ENCODE measurements at places on chromosomes 3 and 15. TPM values are rescaled to one million over a fixed set of nuclear protein-coding genes. Genes with fewer than 3 reads are reported as not detected.

- DNase-seq: peak; percentile 31
Measured at GRCh38 chr15:45704329-45705249, 69.8 kb downstream of the SQOR start.

The SMCO1 gene
- not detected for total RNA-seq

GRCh38 chr3:125003859-125004595 lies 51.8 kb downstream of the HEG1 start:
- no peak for DNase-seq

The EOMES gene
- total RNA-seq: not detected

DNA sequence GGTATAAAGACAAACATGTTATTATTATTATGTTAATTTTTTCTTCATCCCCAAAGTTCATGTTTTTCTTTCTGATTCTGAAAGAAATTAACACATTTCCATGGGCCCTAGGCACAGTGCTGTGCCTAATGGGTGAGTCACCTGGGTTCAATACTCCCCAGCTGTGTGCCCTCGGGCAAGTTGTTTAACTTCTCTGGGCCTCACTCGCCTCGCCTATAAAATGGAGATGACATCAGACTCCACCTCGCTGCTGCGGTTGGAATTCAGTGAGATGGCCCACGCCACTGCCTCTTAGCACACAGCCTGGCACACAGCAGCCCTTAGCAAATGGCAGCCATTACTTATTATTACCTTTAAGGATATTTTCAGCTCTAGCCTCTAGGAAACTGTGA lies 22.6 kb downstream of the DNASE1L3 start:
- DNase-seq: no peak

GRCh38 chr3:120113128-120114116 lies 19.2 kb upstream of the GSK3B start:
- peak; percentile 91 for DNase-seq

GRCh38 chr3:57797701-57798487 lies 41.8 kb downstream of the SLMAP start:
- DNase-seq: no peak

GRCh38 chr3:185532901-185533300 lies 19.5 kb downstream of the LIPH start:
- DNase-seq: no peak

DNA sequence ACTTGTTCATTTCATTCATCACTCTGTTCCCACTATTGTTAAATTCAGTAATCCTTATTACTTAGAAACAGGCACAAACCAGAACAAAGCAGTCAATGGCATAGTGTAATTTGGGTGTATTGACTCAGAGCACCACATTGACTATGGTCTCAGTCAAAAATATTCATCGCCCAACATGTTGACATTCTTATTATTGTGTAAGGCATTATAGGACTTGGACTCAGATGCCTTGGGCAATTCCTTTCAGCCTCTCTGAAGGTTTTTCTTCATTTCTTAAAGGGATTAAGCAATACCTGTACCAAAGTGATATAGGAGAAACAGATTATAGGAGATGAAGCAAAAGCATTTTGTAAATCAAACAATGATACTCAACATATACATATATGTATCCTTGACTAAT lies 114.7 kb upstream of the BHLHE40 start:
- DNase-seq: peak; percentile 50

DNA sequence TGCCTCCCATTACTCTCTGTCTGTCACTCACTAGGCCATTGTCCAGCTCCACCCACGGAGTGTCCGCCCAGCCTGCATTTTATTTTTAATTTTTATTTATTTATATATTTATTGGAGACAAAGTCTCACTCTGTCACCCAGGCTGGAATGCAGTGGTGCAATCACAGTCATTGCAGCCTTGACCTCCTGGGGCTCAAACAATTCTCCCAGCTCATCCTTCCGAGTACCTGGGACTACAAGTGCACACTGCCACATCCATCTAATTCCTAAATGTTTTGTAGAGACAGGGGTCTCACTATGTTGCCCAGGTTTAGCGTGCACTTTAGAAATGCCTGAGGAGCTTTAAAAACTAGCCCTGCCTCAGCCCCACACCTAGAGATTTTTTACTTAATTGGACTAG lies 141.5 kb downstream of the LIPC start:
- DNase-seq: no peak

DNA sequence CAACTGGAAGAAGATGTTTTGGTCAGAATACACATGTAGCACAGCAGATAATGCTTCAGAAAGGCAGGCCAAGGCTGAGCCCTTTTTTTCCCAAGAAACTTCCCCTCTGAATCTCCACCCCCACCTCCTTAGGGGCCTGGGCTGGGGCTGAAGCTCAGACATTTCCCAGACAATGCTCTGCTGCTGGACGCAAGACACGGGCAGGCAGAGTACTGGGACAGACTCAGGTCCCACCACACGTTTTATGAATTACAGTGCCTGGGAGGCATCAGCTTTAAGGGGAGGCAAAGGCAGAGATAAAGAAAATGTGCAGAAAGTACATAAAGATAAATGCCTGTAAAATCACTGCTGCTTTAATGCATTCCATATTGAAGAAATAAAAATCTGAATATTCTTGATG lies 479.4 kb downstream of the ERC2 start:
- DNase-seq: no peak

GRCh38 chr3:149382518-149382917 lies 5.1 kb upstream of the TM4SF1 start:
- peak; percentile 19 for DNase-seq

The SEMA6D gene
- 7.1 TPM for total RNA-seq

- peak; percentile 90 for DNase-seq
Measured at GRCh38 chr3:53040351-53040820, 5.5 kb downstream of the SFMBT1 start.

DNA sequence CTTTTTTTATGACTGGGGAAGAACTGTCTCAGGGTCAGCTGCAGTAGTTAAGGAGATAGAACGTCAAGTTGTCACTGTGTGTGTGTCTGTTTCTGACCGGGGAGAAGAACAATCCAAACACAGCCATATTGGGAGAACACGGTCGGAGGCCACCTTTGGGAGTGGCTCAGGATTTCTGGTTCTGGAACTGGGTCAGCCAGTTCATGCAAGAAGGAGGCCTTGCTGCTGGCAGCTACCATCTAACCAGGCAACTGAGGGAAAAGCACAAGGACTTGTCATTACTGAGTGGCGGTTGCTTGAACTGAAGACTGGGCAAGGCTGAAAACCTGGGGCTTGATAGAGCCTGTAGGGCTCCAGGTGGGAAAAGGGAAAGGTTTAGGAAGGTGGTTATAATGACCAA lies 24.6 kb downstream of the GLDN start:
- DNase-seq: no peak

DNA sequence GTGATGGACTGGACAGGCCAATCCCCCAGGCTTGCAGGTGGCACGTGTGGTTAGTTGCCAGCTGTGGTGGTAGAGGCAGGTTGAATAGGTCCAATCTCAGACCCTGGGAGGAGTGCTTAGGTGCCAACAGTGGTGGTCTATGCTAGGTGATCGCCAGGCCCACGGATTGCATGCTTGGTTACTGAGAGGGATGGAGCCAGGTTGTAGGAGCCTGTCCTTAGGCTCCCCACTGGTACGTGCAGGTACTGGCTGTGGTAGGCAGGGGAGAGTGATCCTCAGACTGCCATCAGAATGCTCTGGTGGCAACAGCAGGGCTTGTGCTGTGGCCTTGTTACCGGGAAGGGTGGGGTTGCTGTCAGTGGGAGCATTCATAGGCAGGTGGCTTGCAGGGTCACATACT lies 44.7 kb downstream of the NCK1 start:
- no peak for DNase-seq

DNA sequence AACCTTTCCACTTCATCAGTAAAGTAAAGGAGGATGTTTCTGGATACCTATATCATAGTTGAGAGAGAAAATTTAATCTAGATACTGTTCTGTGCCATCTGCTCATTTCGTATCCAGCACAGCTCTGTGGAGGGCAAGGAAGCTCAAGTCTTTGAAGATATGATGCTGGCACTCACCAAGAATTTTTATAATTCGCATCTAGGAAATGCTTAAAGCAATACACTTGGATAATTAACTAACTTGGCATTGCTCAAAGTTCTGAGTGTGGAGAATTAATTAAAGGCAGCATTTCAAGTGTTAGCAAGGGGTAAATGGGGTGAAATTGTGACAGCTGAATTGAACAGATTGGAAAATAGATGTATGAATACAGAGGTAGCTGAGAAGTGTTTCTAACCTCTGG lies 213.2 kb downstream of the KCNMB2 start:
- no peak for DNase-seq

DNA sequence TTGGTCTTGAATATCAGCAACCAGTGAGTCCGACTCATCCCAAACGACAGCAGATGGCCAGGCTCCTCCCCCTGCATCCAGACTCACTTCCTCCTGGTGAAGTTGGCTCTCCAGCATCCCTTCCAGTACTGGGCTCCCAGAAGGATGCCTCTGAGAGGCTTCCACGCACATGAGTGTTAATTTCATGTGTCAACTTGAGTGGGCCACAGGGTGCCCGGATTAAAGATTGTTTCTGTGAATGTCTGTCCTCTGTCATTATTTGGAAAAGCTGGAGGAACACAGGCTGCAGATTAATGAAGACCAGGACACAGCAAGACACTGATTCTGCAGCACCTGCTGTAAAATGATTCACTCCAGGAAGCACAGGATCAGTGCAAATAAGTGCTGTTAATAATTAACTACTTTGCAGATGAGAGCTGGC lies 99.8 kb downstream of the ATP10A start:
- peak; percentile 61 for DNase-seq

DNA sequence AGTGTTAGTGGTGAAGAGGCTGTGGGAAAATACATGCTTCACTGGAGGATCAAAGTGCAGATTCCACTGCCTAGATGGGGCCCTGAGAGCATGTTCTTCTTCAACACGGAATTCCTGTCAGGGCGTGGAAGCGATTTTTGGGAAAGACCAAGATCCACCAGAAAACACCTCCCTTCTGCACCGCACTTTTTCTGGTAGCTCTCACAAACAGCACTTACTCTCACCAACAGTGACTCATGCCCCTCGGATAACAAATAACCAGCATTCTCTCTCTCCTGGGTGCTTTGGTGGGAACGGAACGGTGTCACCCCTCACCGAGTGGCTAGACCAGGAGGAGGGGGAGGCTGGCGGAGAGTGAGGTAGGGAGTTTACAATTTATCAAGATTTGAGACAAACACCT lies 40.1 kb downstream of the ADAMTSL3 start:
- peak; percentile 87 for DNase-seq

DNA sequence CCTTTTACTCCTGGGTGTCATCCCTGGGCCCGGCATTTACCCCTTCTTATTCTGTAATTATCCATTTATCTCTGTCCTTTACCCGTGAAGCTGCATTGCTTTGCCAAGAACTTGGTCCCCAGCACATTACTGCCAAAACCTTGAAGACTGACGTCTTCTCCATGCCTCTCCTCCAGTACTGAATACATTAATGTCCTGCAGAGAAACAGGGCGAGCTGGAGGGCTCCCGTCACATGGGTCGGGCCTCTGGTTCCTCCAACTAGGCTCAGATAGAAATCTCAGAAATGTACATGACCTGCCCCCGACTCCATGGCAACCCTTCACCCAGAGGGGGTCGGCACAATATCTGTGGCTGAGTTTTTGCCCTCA lies 445 bp downstream of the EFCAB12 start:
- DNase-seq: no peak

The DGKG gene
- total RNA-seq: 0.15 TPM

The IL20RB gene
- total RNA-seq: 0.35 TPM

The ABCC5 gene
- 12.0 TPM for total RNA-seq

The TAGLN3 gene
- 19.1 TPM for total RNA-seq

The SLITRK3 gene
- total RNA-seq: not detected

- DNase-seq: no peak
Measured at GRCh38 chr3:30186741-30187219, 419.6 kb upstream of the TGFBR2 start.

DNA sequence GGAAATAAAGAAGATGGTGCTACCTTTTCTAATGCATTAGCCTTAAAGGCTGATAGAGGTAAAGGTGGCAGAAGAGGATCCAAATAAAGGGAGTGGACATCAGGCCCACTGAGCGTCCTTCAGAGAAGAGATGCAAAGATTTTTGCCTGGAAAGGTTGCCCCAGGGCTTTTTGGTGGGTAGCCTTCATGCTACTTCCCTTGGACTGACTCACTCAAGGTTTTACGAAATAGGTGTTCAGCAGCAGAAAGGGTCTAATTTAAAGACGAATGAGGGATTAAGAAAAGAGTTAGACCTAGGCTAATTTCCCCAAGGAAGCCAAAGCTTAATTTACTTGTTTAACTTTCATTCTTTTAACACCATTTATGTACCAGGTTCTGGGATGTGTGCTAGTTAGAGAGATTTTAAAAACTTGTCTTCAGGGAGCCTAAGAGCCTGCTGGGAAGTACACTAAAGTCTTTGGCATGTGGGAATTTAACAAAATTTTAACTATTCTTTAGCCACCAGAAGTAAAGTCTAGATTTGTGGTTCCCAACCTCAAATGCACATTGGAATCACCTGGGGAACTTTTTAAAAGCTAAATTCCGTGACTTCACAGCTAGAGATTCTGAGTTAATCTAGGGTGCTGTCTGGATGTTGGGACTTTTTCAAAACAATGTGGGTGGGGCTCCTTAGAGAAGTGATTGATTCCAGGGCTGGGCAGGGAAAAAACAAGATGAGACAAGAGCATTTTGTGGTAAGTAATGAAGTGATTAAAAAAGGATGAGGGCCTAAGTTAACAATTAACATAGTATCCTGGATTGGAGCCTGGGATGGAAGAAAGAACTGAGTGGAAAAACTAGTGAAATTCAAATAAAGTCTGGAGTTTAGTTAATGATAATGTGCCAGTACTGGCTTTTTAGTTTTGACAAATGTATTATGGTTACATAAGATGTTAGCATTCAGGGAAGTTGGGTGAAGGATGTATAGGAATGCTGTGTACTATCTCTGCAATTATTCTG lies 3.4 kb downstream of the IL20RB start:
- peak; percentile 87 for DNase-seq

The CCDC191 gene
- 1.6 TPM for total RNA-seq

DNA sequence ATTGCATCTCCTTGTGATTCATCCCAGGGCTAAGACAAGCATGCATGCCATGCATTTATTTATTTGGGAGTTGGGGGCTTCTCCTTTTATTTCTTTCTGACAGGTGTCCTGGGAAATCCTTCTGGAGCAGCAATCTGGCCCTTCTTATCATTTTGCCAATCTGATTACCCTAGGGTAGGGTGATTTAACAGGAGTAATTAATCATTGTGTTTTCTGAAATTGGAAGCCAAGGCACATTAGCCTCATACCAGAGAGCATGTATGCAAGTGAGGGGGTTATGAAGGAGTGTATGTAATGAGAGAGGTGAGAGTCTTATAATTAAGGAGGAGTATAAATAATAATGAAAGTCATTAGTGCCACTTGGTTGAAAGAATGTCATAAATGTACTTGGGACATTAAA lies 37.4 kb upstream of the ARPP21 start:
- DNase-seq: no peak

GRCh38 chr3:191220908-191221307 lies 21.9 kb downstream of the OSTN start:
- no peak for DNase-seq

DNA sequence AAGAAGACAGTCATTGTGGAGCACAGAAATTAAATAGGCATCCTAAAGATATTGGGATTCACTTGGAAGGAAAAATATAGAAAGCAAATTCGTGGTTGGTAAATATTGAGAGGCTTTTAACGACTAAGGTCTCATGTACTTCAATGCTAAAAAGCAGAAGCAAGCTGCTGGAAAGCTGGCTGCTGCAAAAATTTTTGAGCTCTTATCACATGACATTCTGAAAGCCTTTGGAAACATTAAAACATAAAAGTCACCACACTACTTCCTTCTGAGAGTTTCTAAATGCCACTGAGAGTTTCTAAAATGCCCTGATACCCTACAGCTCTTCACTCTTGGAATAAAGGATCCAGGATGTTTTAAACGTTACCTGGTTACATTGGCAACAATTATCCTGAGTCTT lies 39.0 kb upstream of the CBLB start:
- DNase-seq: no peak

The LRCH3 gene
- total RNA-seq: 72.8 TPM

The MME gene
- 7.3 TPM for total RNA-seq

The GOLGA8S gene
- 0.10 TPM for total RNA-seq
